Vagina (tissue), 2 donors: ENCODE measurements at places on chromosomes 1 and 21.

DNA sequence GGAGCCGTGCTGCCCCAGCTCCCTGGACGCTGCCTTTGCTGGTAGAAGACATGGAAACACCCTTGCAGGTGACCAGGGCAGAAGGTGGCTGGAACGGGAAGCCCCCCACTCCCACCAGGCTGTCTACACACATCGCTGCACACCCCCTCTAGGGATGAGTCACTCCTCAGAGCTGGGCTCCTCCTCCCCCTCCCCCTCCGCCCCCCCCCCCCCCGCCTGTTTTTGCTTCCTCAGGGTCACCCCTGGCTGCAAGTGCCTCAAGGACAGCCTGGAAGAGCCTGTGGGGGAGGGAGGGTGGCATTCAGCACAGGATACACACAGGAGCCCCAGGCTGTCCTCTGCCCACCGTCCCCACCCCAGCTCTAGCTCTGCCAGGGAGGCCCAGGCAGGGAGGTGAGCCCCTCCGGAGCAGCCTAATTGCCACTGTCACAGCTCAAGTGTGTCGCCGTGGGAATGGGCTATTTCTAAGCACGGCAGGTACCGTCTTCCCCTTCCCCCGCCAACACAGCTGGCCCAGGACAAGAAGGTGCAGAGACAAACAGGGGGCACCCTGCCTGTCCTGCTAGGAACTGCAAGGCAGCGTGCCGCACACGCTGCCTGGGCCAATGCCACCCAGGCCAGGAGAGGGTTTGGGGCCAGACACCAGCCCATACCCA, 2.5 kb downstream of the FNDC10 start:
- no peak for DNase-seq

DNA sequence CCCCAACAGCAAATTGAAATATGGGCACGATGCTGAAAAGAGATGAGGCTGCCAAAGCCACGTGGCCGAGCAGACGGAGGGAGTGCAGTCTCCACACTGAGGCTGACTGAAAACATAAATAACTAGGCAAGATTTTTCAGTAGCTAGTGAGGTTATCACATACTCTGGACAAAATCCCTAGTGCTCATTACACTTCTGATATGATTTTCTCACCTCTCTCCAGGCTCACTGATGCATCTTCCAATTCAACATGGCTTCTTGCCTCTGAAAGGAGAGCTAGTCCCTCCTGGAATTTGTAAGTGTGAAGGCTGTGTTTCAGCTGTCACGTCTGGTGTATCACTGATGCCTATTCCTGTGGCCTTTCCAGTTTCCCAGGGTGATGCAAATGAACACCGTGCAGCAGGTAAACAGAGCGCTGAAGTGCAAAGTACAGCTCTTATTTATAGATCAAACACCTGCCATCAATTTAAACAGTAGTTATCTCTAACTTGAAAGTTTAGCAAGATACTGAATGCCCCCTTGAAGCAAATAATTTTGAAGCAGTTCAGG, 656.1 kb downstream of the KIF26B start:
- DNase-seq, result no peak

DNA sequence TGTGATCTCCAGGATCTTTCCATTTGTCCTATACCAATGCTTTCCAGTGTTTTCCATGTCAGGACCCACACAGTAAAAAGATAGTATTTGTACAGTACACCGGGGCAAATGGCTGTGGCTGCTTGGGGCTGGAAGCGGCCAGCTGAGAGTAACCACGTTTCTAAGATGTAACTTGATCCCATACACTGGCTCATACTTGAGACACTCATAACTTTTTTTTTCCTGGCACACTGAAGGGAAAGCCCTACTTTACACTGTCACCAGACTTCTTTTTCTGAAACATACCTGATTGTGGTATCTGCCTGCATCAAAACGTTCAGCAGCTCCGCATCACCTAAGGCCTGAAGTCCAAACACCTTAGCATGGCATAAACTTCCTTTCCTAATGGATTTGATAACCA, 21.6 kb downstream of the VPS13D start:
- no peak for DNase-seq

DNA sequence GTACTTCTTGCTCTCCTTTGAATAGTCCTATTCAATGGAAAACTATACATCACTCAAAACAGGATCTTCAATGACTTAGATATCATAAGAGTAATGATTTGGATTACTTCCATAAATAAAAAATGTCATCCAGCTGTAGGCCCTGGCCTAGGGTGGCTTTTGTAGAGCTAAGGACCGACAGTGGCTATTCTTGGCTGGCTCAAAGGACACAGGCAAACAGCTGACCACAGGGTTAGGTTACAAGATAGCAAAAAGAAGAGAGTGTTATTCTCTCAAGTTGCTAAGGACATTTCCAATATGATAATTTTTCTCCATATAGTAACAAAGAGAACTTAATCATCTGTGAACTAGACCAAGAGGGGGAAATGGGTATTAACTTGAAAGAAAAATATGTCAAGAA, 495.1 kb downstream of the PLPP3 start:
- no peak for DNase-seq

GRCh38 chr1:40658751-40659648, 6.5 kb downstream of the RIMS3 start:
- no peak for DNase-seq
